ENCODE measurements at places on chromosomes 12 and 14.

DNA sequence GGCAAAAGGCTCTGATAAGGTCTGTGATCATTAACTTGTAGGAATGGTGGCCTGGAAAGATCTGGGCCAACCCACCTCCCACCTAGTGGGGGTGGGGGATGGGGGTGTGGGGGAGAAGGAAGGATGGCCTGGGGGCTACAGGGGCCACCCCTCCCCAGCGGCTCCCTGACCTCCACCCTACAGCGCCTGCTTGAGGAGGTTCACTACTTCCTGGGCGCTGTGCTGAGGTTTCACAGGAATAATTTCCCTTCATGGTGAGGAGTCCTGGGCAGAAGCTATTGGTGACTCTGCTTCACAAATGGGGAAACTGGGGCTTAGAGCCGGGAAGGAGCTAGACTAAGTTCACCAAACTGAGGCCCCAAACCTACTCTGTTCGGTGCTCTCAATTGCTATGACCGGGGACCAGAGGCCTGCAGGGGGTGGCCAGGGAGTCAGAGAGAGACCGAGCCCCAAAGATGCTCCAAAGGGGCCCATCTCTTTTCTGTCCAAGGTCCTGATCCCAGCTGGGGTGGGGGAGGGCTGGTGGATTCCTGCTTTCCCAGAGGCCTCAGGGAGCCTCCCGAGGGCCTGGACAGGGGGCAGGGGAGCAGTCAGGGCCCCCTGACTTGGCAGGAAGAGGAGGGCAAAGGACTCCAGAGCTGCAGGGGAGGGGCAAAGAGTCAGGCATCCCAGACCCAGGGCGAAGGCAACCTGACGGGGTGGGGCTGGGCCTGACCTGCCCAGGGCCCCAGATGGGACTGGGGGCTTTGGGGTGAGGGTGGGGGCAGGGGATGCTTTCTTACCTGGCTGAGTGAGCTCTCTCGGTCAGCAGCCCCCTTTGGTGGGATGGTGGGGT lies 1.7 kb downstream of the HNF1A start:
- no peak for DNase-seq

GRCh38 chr12:51579321-51579850 lies 11.6 kb upstream of the SCN8A start:
- no peak for DNase-seq

DNA sequence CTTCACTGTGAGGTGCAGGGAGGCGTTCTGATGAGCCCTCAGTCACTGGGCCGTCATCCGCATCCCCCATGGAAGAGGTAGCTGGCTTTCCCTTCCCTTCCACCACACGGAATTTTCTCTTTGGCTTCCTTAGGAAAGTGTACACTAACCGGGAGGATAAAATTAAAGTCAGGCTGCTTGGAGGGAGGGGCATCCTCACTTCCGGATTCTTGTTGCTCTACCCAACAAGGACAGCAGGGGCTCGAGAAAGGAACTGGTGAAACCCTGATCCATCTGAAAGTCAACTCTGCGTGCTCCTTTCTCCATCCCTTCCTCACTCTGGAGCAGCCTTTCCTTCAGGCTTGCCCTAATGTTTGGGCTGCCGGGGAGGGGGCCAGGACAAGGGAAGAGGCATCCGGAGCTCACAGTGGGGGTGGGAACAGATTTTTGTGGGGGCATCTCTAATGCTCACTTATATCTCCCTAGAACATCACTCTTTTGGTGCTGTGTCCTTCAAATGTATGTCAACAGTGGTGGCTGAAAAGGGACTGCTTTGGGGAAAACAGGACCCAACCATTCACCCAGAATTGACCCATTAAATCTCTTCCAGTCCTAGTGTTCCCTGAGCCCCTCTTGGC lies 101.4 kb upstream of the FKBP4 start:
- no peak for DNase-seq

- DNase-seq, result no peak
Observed at GRCh38 chr14:41899416-41899815, 292.7 kb downstream of the LRFN5 start.

Data from stimulated activated CD8-positive, alpha-beta memory T cell treated with anti-CD3 and anti-CD28 coated beads, Interleukin-4, amount 100 ng/mL, for 48 hours (primary cell).